ENCODE measurements at places on chromosomes 7 and 10.

DNA sequence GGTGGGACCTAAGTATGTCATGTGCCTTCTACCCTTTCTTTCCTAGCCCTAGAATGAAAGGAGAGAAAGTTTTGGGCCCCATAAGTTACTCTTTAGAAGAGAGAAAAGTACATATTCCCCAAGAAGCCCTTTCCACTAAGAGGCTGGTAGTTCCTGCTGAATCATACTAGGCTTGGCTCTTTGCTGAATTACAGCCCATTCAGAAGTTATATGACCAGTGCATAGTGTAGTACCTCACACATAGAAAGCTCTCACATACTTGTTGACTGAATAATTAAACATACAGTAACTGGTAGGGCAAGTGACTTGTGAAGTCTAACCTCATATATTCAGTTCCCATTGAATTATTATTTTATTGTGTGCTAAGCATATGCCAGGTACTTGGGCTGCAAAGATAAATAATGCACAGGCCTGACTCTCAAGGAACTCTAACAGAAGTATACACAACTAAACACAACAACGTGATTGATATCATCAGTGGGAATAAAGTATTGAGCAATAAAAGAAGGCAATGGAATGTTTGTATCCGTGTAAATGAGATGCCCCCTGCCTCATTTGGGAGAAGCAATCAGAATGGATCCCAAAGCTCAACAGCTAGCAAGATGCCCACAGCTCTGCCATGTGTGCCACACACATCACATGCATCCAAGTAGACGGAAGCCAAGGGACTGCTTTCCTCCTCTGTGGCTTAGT lies 38.9 kb upstream of the UBN2 start:
- peak; percentile 9 for DNase-seq

DNA sequence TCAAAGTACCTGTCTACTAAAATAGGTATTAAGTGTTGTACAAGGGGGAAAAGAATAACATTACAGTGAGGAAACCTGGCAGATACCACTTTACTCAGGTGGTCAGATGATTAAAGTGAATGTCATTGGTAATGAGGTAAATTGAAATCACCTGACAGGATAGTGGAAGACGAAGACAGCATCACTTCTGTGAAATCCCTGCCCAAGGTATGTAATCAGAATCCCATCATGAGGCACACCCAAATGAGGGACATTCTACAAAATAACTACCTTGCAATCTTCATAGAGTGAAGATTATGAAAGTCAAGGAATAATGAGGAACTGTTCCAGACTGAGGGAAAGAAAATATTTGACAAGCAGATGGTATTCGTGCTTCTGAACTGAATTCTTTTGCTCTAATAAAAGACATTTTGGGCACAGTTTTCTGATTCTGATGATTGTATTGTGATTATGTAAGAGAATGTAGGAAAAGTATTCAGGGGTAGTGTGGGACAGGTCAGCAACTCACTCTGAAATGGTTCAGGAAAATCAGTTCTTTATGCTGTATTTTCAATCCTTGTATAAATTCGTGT lies 33.3 kb upstream of the ARMS2 start:
- no peak for DNase-seq

DNA sequence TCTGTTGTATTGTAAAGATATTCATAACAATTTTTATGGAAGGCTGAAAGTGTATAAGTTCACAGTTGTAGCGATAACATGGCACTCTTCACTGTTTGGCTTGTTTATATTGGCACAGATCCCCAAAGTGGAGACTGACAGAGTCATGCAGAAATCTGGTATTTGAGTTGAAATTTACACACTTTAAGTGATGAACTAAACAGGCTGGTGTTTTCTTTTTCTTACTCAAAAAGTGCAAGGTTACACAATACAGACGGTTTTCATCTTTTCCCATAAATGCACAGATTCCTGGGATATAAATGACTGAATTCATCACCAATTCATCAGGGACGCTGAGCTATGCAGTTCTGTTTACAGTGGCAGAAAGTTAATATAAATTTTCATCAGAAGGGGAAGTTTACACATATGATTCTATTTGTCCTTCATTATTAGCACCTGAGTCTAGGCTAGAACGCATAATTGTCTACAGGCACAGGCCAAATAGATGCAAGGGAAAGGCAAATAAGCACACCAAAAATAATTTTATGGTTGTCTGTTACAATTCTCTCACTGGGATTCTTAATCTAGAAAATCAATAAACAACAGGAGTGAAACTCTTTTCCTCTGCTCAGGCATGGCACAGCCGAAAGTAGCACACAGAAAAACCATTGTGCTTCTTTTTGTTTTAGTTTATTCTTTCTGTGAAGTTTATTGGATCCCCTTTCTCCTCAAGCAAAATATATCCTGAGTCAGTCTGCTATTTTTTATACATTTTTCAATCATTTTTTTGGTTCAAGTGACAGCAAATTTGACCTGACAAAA lies 88.0 kb downstream of the FOXP2 start:
- peak; percentile 60 for DNase-seq

- DNase-seq: no peak
These were observed 5.3 kb downstream of the MEOX2 start for GRCh38 chr7:15681186-15681585.

DNA sequence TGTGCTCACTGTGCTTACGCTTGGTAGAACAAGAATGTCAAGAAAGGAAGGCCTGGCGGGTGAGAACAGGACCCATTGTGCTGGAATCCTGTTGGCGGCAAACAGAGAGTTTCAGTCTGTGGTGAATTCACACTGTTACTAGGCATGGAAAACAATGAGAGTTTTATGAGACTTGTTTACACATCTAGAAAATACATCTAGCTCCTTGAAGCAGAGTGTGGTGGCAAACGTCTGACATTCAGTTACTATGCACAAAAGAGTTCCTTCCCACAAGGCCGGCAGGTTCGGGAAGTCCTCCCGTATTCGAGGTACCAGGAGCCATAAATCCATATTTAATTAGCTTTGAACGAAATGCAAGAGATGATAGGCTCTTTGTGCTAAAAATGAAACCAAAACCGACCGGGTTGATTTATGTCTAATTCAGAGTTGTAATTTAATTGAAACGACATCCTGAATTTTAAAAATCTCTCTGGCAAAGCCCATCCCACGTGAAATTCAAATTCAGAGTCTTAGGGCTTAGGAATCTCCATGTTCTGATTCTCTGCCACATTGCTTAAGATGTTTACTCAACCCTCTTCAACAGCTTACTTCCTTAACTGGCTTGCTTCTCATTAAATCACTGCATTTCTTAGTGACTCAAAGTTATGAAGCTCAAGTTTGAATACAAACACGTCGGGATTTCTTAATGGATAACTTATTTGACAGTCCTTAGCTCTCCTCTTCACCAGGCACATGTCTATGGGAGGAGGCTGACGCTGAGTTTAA lies 299.9 kb upstream of the PITRM1 start:
- DNase-seq: peak; percentile 58

DNA sequence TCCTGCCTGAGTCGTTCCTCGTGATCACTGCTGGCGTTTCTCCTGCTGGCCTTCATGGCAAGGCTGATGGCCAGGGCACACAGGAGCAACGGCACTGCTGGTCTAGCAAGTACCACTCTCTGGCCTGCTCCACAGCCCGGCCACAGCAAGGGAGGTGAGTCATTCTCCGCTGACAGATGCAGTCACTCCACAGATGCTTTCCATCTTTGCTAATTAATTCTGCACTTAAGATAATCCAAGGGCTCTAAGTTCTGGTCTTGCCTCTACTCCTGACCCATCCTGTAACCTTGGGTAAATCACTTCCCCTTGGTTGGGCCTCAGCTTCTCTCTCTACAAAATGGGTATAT lies 244.4 kb downstream of the RPS24 start:
- DNase-seq: no peak

DNA sequence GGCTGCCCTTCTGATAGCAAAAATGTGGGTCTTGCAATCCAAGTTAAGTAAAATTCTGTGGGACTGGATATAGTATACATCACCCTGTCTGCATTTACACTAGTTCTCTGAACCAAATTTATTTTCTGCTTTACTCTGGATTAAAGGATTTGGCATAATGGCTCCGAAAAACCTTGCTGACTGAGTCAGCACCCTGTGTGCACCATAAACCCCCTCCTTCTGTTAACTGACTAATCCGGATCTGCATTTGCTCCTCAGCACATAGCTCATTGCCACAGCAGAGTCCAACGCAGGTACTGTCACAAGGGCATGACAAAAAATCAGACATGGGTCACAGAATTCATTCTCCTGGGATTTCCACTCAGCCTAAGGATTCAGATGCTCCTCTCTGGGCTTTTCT lies 1.3 kb downstream of the OR2A5 start:
- DNase-seq: no peak

GRCh38 chr10:21831986-21832820 lies 171.3 kb downstream of the DNAJC1 start:
- DNase-seq: peak; percentile 85

GRCh38 chr10:42962902-42963231 lies 114.0 kb upstream of the RET start:
- no peak for DNase-seq

- DNase-seq: no peak
These were observed 66.9 kb downstream of the GOLGA7B start for GRCh38 chr10:97916586-97916985.

GRCh38 chr7:157517782-157518513 lies 181.1 kb downstream of the DNAJB6 start:
- peak; percentile 10 for DNase-seq

DNA sequence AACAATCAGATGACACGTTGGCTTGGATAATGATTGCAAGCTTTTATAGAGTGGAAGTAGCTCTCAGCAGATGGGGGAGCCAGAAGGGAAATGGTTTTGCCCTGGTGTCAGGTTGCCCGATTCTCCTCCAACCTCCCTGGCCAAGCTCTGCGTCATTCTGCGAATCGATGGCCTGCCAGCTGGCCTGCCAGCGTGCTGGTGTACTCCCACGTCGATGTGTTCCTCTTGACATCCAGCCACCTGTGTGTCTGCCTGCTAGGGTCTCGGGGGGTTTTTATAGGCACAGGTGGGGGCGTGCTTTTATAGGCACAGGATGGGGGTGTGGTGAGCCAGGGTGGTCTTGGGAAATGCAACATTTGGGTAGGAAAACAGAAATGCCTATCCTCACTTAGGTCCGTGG lies 4.6 kb downstream of the NET1 start:
- no peak for DNase-seq

GRCh38 chr7:69110450-69111050 lies 487.7 kb upstream of the AUTS2 start:
- DNase-seq: no peak

GRCh38 chr7:21128062-21128817 lies 299.6 kb upstream of the SP4 start:
- no peak for DNase-seq

DNA sequence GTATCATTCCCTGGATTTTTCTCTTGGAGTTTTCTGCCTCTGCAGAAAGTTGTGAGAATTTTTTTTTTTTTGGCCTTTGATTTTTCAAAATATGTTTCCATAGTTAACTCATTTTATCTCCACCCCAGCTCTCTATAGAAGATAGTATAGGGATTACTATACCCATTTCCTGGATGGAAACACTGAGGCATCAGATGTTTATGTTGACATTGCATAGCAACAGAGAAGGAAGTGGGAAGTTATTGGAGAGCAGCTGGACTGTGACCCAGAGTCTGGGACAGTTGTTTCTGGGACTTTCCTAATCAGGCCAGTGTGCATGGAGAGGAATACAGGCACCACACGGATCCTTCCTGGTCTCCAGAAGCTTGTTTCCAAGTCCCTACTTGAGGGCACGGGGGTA lies 158.0 kb downstream of the CDH23 start:
- no peak for DNase-seq

All from choroid plexus epithelial cell (primary cell).